ENCODE measurements at places on chromosomes 13 and 19.

GRCh38 chr13:97629601-97630272 lies 195.8 kb downstream of the RAP2A start:
- no peak for DNase-seq

- no peak for DNase-seq
These were observed 26.4 kb downstream of the CYSLTR2 start for GRCh38 chr13:48679941-48680680.

DNA sequence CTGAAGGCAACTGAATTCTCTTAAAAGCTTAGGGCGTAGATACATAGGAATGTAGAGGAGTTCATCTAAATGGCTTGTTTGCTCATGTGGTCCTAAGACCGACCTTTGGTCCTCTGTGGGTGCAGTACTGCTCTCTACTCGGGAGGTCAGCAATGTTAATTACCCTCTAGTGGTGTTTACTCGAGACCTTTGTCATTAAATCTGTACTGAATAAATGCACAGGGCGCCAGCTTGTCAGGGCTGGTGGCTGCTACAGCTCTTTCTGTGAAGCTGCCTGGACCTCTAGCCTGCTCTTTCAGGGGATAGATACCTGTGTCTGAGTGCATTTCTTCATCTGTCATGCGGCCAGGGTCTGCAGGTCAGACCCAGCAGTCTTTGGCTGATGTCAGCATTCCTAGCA lies 29.2 kb upstream of the MPHOSPH8 start:
- DNase-seq: no peak

GRCh38 chr19:2270157-2270422 lies 11.9 kb downstream of the PEAK3 start:
- no peak for DNase-seq

GRCh38 chr13:26468265-26468801 lies 89.2 kb upstream of the WASF3 start:
- DNase-seq: no peak

DNA sequence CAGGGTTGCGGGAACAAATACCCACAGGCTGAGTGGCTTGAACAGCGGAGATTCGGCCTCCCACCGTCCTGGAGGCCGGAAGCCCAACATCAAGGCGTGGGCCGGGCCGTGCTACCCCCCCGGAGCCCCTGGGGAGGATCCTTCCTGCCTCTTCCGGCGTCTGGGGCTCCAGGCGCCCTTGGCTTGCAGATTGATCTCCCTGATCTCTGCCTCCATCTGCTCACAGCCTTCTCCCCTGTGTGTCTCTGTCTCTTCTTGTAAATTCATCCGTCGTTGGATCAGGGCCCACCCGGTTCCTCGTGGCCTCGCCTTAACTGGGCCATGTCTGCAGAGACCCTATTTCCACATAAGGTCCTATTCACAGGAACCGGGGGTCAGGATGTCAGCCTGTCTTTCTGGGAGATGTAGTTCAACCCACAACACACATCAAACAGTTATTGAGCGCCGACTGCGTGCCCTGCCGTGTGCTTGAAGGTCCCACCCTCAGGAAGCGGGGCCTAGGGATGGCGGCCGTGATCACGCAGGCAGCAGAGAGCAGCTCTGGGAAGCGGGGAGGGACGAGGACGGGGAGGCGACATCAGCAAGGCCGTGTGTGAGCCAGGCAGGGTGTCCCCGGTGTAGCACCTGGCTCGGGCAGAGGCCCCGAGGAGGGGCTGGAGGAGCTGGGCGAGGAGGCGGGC lies 21.3 kb downstream of the HCN2 start:
- peak; percentile 56 for DNase-seq

- no peak for DNase-seq
These were observed 42.5 kb upstream of the F7 start for GRCh38 chr13:113063091-113063491.

DNA sequence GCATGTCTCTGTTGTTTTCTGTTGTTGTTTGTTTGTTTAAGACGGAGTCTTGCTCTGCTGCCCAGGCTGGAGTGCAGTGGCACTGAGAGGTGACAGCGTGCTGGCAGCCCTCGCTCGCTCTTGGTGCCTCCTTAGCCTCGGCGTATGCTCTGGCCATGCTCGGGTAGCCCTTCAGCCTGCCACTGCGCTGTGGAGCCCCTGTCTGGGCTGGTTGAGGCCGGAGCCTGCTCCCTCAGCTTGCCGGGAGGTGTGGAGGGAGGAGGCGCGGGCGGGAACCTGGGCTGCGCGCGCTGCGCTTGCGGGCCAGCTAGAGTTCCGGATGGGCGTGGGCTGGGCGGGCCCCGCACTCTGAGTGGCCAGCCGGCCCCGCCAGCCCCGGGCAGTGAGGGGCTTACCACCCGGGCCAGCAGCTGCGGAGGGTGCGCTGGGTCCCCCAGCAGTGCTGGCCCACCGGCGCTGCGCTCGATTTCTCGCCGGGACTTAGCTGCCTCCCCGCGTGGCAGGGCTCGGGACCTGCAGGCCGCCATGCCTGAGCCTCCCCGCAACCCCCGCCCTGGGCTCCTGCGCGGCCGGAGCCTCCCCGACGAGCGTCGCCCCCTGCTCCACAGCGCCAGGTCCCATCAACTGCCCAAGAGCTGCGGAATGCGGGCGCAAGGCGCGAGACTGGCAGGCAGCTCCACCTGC lies 6.6 kb upstream of the ZNF329 start:
- no peak for DNase-seq

GRCh38 chr13:100508455-100508854 lies 80.1 kb downstream of the GGACT start:
- no peak for DNase-seq

- DNase-seq: no peak
These were observed 1292.4 kb upstream of the MIR17HG start for GRCh38 chr13:90055121-90055520.

DNA sequence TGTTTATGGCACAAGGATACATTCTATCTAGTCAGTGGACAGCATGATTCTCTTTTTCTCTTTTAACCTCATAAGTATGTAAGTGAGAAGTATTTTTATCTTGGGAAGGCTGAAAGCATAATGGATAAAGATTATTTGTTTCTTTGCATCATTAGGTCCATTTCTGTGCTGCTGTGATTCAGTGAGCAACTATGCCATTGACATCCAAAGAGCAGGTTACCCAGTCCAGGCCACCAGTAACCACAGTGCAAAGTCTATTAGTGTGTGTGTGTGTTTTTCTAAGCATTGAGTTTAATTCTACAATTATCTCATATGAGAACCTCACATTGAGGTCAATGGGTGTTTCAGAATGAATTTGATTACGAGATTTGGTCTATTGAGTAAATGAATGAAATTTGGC lies 158.8 kb upstream of the DACH1 start:
- no peak for DNase-seq

GRCh38 chr19:5205937-5206750 lies 134.5 kb downstream of the PTPRS start:
- no peak for DNase-seq

- DNase-seq: no peak
These were observed 674 bp downstream of the TRPC4 start for GRCh38 chr13:37868691-37869505.

DNA sequence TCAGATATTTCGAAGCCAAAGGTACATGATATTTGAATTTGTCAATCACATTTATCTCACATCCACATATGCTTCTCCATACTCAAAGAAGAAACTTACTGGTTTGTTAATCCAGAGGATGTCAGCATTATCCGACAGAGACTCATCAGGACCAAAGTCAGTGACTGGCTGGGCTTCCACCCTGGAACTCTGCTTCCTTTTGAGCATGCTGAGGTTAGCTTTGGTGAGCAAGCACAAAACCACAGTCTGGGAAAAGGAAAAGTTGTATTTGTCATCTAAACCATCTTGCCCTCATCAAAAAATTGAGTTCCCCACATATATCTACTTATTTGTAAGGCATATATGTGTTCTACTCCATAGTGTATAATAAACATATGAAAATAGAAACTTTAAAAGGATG lies 17.4 kb downstream of the NALCN start:
- DNase-seq: no peak

DNA sequence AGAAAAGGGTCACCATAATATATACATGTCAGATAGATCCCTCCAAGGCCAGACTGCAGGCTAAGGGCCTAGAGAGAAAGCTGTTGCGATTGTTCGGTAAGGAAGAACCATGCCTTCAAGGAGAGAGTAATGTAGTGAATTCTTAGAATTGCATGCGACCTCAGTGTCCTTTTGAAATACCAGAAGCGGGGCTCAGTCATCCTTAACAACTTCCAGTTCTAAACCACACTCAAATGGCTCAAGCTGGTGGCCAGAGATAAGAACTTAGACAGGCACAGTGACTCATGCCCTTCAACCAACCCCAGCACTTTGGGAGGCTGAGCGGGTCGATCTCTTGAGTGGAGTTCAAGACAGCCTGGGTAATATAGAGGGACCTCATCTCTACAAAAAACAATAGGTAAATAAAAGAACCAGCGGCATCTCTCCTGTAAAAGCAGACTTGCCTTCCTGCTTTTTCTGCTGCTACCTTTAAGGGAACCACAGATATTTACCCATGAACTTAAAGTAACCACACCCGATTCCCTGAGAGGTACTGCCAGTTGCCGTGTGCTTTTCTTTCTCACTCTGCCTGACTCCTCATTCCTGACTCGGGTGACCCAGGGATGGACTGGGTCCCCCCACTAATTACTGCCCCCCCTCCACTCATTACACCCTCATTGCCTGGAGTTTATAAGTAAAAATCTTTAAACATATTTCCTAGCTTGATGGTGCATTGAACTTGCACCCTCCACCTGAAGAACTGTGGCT lies 15.4 kb upstream of the SIGLEC6 start:
- DNase-seq: no peak

DNA sequence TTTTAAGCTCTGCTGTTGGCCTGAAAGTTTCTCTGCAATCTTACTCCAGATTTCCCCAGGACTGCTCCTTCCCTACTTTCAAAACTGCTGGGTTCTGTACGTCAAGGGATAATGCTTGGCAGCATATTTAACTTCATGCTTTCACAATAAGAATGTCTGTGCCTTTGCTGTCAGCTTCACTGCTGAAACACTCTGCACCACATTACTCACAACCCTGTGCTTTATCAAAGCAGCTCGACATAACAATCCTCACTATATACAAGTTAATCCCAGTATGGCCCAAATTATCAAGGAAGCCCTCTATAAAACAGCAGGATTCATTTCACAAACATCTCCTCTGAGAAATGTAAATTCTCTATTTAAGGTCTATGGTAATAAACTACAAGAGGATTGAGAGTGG lies 17.5 kb downstream of the LATS2 start:
- DNase-seq: no peak

DNA sequence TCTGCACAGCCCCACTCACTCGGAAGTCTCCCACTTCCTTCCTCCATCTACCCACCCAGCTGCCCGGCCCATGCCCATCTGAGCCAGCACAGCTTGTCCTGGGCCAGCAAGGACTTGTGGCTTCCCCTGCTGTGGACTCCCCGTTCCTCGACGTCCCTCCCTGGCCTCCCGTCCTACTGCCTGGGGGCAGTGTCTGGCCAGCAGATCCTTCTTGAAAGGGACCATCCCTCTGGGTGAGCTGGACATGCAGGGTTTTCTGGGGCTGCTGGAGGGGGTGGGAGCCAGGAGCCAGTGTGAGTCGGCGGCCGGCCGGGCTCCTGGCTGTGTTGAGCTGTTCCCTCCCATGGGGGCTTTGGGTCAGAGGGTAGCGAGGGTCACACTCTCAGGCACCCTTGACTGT lies 26.7 kb downstream of the CRTC1 start:
- DNase-seq: no peak

DNA sequence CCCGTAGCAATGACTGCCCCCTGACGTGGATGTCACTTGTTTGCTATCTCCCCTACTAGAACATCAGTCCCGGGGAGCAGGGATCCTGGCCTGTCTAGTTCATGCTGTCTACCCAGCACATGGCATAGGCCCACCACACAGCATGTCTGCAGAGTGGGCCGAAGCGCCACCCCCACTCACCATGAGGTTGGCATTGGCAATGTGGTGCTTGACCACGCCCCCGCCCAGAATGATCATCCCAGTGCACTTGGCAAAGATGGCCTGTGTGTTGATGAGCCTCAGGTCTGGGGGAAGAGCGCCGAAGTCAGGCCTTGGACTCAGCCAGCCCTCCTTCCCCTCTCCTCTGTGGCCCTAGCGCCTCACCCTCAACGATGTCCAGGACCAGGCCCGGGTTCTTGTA lies 4.8 kb downstream of the DHPS start:
- DNase-seq: no peak

DNA sequence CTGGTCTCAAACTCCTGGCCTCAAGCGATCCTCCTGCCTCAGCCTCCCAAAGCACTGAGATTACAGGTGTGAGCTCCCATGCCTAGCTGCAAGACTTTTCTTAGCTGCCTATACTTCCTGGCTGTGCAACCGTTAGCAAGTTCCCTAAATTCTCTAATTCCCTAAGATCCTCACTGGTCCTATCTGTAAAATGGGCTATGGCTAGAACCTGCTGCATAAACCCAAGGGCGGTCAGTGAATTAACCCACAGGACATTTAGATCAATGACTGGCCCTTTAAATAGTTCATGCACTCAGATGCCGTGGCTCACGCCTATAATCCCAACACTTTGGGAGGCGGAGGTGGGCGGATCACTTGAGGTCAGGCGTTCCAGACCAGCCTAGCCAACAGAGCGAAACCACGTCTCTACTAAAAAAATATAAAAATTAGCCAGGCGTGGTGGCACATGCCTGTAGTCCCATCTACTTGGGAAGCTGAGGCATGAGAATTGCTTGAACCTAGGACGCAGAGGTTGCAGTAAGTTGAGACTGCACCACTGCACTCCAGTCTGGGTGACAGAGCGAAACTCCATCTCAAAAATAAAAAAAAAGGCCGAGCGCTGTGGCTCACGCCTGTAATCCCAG lies 4.1 kb upstream of the C19orf53 start:
- DNase-seq: no peak

- no peak for DNase-seq
These were observed 2.0 kb downstream of the NAA16 start for GRCh38 chr13:41313117-41313516.

- no peak for DNase-seq
These were observed 13.1 kb downstream of the MED26 start for GRCh38 chr19:16614941-16615340.

DNA sequence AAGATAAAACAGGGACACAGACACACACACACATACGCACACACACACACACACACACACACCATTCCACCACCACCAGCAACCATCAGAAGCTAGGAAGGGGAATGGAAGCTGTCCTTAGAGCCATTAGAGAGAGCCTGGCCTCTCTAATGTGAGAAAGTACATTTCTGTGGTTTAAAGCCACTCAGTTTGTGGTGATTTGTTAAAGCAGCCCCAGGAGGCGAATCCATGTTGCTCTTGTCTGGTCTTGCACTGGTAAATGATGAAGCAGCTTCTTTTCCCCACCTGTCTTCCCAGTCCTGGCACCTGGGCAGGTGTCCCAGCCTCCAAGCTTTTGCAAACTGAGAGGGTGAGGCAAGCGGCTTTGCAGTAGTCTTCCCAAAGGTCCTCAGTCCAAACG lies 118.9 kb upstream of the KL start:
- no peak for DNase-seq

- DNase-seq: peak; percentile 77
These were observed 13.9 kb downstream of the APLP1 start for GRCh38 chr19:35882114-35882832.

GRCh38 chr13:104314926-104315535 lies 1248.8 kb upstream of the SLC10A2 start:
- DNase-seq: no peak

- DNase-seq: no peak
These were observed 3.5 kb downstream of the KLK1 start for GRCh38 chr19:50820086-50820485.

Data from naive thymus-derived CD8-positive, alpha-beta T cell (primary cell).